ENCODE measurements at places on chromosomes 5 and 9. TPM values are rescaled to one million over a fixed set of nuclear protein-coding genes. Genes with fewer than 3 reads are reported as not detected.

DNA sequence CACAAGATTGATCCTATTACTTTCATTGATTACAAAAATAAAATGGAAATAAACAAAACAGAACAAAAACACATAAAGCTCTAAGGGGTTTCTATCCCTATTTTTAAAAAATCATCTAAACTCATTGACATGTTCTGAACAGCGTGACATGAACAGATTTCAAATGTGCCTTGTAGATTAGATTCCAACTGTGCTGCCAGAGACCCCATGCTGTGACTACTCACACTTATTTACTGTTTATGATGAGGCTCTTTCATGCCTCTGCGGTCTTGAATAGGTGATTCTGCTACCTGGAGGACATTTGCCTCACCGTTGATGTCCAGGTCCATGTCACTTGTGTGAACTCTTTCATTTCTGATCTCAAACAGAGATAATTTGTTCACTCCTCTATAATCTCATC, 990.2 kb downstream of the CDH12 start:
- no peak for DNase-seq

DNA sequence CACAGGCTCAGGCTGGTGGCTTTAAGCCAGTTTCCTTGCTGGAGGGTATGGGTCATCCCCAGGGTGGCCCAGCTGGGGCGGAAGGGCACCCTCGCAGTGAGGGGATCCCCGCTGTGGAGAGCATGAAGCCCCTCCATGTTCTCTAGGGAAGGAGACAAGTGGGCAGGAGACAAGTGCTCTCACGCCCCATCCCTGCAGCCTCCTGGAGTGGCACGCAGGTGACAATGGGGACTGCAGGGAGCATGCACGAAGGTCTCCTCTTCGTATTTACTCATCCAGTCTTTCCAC, 83.3 kb downstream of the GTF3C4 start:
- no peak for DNase-seq

GRCh38 chr5:124628721-124629596, 117.5 kb downstream of the ZNF608 start:
- DNase-seq: peak; percentile 95

DNA sequence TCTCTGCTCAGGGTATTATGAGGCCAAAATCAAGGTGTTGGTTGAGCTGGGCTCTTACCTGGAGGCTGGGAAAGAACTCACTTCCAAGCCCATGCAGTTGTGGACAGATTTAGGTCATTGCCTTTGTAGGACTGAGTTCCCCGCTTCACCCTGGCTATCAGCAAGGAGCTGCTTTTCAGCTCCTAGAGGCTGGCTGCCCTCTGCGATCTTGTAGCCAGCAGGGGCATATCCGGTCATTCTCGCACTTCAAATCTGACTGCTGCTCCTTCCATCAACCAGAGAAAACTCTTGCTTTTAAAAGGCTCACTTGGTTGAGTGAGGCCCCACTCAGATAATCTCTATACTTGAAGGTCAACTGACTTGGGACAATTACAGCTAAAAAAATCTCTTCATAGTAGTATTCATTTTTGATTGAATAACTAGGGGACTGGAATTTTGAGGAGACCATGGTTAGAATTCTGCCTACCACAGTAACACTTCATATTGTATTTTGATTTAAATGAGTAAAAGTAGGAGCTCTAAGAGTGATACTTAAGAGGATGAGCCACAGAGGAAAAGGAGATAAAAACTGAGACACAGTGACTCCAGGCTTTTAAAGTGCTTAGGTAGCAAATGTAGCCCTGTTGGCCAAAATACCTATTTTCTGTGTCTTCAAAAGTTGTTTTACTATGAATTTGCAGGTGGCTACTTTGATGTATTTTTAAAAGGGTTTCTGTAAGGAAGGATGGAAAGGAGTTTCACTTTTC, 137.4 kb downstream of the CD180 start:
- DNase-seq: no peak

GRCh38 chr5:66959653-66960052, 236.9 kb downstream of the CD180 start:
- DNase-seq: no peak

DNA sequence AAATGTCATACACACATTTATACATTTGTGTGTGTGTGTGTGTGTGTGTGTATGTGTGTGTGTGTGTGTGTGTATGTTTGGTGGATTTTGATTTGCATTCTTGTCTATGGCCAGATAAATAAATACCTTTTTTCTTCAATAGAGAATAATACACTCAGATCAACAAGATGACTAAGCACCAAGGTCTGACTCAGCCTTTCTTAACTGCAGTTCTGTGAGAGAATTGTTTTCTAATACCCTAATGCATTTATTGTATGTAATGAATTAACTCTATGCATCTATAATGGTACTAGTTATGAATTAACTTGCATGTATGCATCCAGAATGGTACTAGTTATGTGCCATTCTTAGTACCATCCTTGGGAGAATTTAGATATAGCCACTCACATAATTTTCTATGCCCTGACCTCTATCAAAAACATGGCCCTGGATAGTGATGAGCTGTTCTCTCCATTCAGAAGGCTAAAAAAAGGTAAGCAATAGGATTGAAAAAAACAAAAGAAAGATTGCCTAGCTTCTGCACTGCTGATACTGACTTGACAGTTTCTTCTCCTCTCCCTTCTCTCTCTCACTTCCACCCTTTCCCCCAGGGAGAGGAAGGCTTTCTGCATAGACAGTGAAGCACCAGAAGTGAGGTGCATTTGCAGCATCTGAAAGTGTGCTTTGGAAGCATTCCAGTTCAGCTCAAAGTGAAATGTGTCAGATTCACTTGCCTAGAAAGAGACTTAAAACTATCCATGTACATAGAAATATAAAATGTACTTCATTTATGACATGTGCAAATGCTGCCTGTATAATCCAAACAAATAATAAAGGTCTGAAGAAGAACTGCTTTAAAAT, 55.1 kb upstream of the CCDC112 start:
- DNase-seq: peak; percentile 55

DNA sequence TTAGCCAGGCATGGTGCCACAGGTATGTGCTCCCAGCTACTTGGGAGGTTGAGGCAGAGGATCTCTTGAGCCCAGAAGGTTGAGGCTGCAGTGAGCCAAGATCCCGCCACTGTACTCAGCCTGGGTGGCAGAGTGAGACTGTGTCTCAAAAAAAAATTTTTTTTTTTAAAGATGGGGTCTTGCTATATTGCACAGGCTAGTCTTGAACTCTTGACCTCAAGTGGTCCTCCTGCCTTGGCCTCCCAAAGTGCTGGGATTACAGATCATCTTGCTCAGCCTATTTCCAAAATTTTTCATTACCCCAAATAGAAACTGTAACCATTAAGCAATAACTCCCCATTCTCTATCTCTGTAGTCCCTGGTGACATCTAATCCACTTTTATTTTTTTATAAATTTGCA, 4.4 kb upstream of the TBC1D13 start:
- DNase-seq: no peak

GRCh38 chr5:78537821-78538220, 110.8 kb downstream of the LHFPL2 start:
- peak; percentile 91 for DNase-seq

DNA sequence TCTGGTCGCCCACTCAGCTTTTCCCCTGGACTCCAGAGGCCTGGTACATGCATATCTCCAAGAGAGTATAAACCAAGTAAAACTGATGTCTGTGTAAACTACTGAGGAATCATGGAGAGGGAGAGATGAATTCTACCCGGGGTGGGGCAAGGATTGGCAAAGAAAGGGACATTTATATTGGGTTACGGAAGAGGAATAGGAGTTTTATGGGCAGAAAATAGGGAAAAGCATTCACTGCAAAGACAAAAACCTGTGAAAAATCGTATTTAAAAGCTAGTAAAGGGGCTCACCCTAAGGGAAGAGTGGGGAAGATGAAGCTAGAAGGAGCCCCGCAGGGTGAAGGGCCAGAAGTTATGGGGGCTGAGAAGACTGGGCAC, 248.0 kb upstream of the KLF4 start:
- DNase-seq: no peak

Gene PCDHGB2
- 0.46 TPM for polyA plus RNA-seq

Gene POU4F3
- 0.02 TPM for polyA plus RNA-seq

Gene IL5
- not detected for polyA plus RNA-seq

All from mammary epithelial cell (primary cell).